ENCODE measurements at places on chromosomes 1 and 21.
A peak's percentile ranks its signal among the peaks of the same experiment; 100 is the strongest.

DNA sequence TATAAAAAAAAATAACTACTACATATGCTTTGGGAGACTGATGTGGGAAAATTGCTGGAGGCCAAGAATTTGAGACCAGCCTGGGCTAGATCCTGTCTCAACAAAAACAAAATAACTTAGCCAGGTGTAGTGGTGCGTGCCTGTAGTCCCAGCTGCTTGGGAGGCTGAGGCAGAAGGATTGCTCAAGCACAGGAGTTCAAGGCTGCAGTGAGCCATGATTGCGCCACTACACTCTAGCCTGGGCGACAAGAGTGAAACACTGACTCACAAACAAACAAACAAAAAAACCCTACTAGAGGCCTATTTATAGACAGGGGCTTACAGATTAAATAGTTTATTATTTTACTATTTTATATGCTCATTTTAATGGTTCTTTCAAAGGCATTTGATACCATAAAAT, 80.0 kb downstream of the LHX4 start:
- DNase-seq, result no peak

DNA sequence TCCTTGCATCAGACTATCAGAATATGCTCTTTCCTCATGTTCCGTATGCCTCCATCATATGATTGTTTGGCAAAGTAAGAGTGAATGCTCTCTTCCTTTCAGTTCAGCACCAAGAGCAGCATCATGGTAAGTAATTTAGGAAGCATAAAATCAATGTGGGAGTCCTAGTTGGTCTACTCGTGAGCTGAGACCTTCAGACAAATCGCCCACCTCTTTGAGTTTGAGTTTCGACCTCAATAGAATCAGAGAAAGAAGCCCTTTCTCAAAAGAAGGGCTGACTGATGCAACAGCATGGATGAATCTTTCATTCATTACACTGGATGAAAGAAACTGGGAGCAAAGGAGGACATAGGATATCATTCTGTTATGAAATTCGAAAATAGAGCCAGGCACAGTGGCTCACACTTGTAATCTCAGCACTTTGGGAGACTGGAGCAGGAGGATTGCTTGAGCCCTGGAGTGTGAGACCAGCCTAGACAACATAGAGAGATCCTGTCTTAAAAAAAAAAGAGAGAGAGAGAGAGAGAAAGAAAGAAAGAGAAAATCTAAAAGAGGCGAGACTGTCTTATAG, 112.5 kb downstream of the ZC3H11B start:
- no peak for DNase-seq

- DNase-seq, result peak; percentile 14
Observed at GRCh38 chr1:193104502-193104906, 710 bp downstream of the GLRX2 start.

DNA sequence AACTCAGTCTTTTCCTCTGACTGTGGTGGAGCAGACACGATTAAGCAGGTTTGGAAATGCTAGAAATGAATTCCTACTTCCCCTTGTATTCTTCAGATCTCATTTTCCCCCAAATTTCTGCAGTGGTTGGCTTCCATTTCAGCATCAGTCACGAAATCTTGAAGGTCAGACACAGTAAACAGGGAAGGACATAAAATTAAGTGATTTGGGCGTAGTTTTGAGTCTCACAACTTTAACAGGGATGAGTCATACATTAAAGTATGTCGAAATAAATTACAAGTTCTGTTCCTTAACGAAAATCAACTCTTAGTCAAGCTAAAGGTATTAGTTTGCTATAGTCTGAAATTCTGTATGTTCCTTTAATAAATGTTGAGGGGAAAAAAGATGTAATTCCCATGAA, 61.1 kb downstream of the HNRNPR start:
- no peak for DNase-seq

GRCh38 chr1:228687587-228687986, 47.7 kb upstream of the RHOU start:
- DNase-seq, result no peak

DNA sequence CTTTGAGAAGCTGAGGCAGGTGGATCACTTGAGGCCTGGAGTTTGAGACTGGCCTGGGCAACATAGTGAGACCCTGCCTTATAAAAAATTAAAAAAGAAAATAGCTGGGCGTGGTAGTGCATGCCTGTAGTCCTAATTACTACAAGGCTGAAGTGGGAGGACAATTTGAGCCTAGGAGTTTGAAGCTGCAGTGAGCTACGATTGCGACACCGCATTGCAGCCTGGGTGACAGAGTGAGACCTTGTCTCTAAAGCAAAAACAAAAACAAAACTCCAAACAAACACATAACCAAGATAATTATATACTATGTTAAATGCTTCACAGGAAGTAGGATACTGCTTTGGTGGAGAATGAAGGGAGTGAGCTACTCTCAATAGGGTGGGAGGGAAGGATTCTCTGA, 5.4 kb upstream of the PAFAH2 start:
- no peak for DNase-seq

GRCh38 chr21:35586305-35586704, 474.0 kb downstream of the SETD4 start:
- no peak for DNase-seq

- no peak for DNase-seq
Observed at GRCh38 chr1:208369658-208370057, 125.5 kb upstream of the PLXNA2 start.

DNA sequence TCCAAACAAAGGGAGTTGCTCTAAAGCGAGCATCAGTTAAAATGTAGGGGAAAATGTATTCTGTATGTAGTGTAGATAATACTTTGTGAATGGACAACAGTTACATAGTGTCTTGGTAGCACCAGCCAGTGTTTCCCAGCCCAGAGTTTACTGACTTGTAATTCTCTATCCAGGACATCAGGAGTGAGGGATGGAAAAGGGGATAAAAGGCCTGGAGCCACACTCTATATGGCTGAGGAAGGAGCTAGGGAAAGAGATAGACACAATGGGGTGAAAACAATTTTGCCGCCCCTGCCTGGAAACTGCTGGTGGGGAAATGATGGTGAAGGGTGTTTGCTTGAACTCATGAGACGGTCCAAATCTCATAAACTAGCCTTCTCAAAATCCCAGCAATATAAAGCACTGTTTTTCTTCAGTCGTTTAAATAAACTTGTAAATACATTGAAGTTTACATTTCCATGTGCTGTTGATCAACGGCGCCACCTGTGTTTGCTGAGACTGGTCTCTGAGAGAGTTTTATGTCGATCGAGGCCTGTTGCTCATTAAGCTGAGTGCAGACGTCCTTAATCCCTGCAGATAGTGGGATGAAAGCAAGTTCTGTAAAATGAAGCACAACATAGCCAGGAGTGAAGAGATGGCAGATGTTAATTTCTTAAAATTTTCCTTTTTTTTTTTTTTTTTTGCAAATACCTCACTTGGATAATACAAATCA, 27.9 kb upstream of the AGO1 start:
- no peak for DNase-seq

GRCh38 chr1:212013672-212014071, 21.7 kb downstream of the INTS7 start:
- no peak for DNase-seq

- no peak for DNase-seq
Observed at GRCh38 chr1:5658340-5659316, 333.6 kb downstream of the NPHP4 start.

DNA sequence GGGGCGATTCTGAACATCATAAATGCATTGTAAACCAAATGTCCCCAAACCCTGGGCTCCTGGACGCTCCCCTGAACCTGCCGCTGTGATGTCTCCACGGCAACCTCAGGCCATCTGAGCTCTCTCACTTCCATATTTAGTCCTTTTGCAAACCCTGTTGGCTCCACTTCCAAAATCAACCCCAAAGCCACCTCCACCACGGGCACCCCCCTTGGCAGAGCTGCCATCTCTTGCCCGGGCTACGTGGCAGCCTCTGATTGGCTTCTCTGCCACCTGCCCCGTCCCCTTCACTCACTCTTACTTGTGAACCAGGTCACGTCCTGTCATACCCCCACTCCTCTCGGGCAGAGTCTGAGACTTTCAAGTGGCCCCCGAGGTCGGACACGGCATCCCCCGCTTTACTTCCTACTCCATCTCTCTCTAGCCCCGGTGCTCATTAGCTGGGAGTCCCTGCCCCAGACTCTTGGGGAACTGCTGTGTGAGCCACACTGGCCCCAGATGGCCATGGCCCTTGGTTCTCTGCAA, 15.8 kb downstream of the PRXL2B start:
- no peak for DNase-seq

- peak; percentile 18 for DNase-seq
Observed at GRCh38 chr1:85048296-85049064, at the start of gene MCOLN3. Gene MCOLN3, minus strand, starts transcription at chr1:85048500. Its CDS starts 3,140 bp downstream, at chr1:85045360.
